AG08396 (cell line): ENCODE measurements at places on chromosomes 16 and 17.

GRCh38 chr16:55661941-55662643 lies 6.3 kb downstream of the SLC6A2 start:
- DNase-seq: no peak

GRCh38 chr16:27389272-27389961 lies 12.6 kb upstream of the IL21R start:
- DNase-seq: no peak

GRCh38 chr16:66273053-66273452 lies 93.4 kb upstream of the CDH5 start:
- no peak for DNase-seq

DNA sequence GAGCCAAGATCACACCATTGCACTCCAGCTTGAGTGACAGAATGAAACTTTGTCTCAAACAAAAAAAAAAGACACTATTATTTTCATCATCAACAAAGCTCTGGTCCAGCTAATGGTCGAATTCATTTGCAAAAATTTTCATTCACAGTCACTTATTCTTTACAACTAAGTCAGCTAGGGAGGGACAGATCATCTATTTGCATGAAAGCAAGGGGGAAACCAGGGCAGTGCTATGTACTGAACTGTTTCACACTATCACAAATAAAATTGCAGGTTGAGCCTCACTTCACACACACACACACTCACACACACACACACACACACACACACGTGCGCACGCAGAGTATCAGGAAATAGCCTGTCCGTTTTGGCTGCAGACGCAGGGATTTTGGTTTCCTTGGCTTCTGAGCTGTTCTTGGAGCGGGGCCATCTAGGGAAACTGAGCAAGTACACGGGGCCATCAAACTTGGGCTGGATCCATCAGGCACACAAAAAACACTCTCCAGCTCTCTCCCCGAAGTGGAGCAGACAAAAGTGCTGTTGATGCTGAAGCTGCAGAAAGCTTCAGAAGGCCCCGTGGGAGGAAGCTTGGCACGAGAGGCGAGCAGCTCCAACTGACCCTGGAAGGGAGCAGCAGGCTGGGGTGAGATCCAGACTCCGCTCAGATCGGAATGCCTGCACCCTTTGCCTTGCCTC lies 44.3 kb upstream of the HELZ start:
- DNase-seq: peak; percentile 68

- DNase-seq: peak; percentile 82
Measured at GRCh38 chr16:86016201-86016965, 117.4 kb downstream of the IRF8 start.

DNA sequence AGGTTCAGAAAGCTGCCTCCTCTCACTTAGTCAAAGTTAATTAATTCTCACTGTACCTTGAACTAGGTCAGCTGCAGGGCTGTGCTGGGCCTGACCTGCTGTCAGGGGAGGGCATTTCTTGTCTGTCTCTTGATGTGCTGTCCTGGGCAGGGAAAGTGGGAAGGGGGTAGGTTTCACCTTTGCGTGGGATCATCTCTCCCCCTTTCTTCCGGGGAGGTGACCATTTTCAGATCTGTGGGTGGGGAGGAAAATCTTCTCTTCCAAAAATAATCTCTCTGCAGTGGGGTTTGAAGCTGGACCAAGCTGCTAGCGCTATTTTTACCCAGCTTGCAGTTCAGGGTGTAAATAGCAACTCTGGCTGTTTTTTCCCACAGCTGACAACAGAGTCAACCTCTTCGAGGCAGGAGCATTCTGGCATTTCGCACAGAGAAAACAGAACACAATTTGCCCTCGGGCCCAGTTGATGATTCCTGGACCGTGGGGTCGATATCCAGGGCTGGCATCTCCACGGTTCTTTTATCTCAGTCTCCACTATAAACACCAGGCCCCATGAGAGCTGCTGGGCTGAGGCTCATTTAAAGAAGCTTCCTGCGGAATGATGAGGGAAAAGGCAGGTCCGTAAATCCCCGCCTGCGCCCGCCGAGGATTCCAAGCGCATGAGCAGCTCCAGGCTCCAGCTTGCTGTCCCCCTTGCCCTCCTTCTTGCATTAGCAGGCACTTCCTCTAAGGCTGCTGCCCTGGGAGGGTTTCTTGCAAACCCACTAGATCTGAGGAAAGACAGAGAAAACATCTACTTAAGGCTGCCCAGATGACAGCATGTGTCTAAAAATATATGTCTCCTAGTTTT lies 93.9 kb downstream of the YPEL2 start:
- DNase-seq: no peak

DNA sequence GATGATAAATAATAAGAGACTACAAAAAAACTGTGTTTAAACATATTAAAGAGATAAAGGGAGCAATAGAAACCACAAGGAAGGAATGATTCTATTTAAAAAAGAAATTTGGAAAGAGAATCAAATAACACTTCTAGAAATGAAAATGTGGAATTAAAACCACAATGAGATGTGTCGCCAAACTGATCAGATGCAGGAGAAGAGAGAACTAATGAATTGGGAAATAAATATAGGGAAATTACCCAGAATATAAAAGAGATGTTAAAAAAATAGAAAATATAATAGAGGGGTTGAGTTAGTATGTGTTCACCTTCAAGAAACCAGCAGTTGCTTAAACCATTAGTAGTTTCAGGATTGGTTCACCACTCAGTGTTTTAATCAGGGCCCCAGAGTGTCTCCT lies 48.7 kb upstream of the ADORA2B start:
- no peak for DNase-seq

GRCh38 chr16:73384506-73385089 lies 336.7 kb upstream of the ZFHX3 start:
- DNase-seq: no peak

DNA sequence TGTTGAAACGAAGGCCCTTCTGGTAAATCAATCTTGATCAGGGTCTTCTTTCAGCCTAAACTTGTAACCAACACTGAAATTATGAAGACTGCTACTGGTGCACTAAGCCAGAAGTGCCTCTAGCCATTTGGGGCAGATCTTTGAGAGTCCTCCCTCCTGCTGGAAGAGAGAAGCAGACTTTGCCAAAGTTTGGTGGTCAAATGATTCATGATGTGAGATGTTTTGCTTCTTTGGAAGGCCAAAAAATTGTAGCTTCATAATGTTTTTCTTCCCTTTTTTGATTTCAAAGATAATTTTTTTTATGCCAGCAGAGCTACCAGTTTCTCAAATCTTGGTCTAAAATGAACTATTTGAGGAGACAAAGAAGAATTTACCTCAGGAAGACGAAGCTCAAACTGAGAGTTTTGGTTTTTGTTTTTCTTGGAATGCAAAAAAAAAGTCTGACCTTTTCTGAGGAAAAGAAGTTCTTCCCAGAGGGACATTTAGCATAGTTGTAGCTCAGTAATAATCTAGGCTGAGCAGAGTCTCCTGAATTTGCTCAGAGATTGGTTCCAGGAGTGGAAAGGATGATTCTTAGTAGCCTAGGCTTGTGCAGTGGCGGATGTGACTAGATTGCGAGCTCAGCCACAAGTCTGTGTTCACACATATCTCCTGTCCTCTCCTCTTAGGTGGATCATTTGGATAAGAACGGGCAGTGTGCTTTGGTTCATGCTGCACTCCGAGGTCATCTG lies 50.9 kb downstream of the CYB561 start:
- DNase-seq: peak; percentile 52

DNA sequence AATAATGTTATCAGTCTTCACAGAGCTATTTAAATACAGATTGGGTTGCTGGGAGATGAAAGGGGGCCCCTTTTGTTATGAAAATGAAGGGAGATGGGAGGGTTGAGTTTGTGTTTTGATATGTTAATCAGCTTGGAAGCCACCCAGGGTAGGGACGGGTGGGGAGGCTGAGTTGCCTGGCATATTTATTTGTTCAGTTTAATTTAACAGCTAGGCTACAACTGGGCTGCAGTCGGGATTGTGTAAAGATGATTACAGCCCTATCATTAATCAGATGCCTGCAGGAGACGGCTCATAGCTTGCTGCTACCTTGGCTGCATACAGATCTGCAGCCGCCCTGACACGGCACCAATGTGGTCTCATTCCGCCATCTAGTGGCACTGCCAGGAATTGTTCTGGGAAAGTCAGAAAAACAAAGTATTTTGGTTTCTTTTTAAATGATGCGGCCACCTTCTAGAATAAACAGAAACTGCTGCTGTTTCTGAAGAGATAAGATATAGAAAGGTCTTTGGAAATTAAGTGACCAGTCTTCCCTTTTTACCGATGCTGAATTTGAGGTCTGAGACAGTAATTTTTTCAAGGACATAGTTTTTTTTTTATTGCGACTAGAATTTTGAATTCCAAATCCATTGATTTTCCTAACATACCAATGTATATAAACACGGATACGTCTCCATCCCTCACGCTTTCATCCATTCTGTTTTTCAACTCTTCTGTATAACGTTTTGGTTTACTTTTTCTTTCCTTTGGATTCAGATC lies 458.0 kb upstream of the ASIC2 start:
- DNase-seq: peak; percentile 71

GRCh38 chr17:4490637-4491061 lies 8.0 kb upstream of the SPNS2 start:
- DNase-seq: no peak

DNA sequence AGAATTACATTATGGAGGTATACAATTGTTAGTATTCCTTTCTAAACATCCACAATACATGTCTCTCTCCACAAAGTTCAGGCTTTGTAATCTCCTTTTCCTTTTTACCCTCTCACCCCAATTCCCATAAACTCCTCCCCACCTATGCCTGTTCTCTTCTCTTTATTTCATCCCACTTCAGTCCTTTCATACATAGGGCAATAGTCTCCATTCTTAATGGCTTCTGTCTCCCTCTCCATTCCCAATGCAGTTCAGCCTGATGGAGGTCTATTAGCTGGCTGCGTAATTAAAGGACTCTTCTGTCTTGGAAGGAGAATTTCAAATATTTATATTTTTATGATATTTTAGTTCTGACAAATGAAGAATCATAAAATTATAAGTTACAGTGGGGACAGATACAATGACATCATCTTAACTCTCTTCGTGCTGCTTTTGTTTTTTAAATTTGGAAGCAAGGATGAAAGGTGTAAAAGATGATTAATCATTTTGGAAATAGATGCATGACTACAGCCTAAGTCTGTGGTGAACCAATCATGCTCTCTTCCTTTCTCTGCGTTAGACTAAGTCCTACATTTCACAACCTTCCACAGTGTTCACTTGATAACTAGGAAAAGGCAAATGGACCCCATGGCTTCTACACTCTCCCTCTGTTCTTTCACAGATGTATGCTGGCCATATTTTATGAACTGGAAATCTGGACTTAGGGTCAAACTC lies 11.2 kb upstream of the FAM20A start:
- no peak for DNase-seq

GRCh38 chr17:12693640-12694039 lies 27.9 kb downstream of the MYOCD start:
- peak; percentile 28 for DNase-seq

DNA sequence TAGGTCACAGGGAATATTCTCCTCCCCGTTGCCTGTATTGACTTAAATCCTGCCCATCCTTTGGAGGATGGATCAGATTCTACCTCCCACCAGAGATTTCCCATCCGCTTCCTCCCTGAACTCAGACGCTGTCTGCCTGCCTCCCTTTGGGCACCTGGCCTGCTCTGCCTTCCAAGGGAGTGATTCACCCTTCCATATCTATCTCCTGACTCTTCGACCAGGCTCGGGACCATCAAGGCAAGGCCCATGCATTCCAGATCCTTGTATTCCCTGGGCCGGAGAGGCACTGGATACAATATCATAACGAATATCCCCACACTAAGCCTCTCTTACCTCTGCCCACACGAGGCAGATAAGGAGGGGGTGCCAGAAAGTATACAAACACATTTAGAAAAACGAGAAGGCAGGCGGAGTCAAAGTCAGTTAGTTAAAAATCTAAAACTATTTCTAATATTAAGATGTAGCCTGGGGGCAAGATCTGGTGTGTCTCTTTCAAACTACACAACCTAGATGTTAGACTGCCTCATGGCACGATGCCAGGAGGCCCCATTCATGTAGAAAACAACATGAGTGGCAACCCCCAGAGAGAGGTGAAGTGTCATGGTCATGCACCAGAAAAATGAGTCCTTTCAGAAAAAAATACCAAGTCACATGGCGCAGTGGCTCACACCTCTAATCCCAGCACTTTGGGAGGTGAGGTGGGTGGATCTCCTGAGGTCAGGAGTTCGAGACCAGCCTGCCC lies 9.2 kb downstream of the PMP22 start:
- peak; percentile 47 for DNase-seq

- DNase-seq: peak; percentile 75
Measured at GRCh38 chr16:48862087-48862532, 252.1 kb upstream of the N4BP1 start.

DNA sequence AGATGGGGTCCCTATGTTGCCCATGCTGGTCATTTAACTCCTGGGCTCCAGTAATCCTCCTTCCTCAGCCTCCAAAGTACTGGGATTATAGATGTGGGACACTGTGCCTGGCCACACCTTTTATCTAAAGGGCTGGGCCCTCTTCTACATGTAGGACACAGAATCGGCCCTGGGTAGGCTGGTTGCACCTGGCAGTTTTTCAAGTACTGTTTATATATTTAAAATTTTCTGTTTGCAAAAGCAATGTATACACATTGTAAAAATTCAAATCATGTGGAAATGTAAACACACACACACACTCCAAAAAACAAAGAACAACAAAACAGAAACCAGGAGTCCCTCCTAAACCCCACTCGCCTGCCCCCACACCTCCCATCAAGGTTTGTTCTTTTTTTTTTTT lies 28.1 kb upstream of the SIAH1 start:
- DNase-seq: no peak

DNA sequence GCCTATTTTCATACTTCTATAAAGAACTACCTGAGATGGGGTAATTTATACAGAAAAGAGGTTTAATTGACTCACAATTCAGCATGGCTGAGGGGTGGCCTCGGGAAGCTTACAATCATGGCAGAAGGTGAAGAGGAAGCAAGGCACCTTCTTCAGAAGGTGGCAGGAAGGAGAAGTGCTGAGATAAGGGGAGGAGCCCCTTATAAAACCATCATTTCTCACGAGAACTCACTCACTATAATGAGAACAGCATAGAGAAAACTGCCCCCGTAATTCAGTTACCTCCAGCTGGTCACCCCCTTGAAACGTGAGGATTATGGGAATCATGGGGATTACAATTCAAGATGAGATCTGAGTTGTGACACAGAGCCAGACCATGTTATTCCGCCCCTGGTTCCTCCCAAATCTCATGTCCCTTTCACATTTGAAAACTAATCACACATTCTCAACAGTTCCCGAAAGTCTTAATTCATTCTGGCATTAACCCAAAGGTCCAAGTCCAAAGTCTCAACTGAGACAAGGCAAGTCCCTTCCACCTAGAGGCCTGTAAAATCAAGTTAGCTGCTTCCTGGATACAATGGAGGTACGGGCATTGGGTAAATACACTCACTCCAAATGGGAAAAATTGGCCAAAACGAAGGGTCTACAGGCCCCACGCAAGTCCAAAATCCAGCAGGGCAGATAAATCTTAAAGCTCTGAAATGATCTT lies 237.7 kb downstream of the CDH13 start:
- no peak for DNase-seq
